ENCODE measurements at places on chromosomes 6 and 20. TPM values are rescaled to one million over a fixed set of nuclear protein-coding genes. Genes with fewer than 3 reads are reported as not detected.

Gene ID1
- 120 TPM for total RNA-seq

Gene OTOR
- not detected for total RNA-seq

GRCh38 chr6:56955171-56956155 lies 556 bp downstream of the BEND6 start:
- no peaks in the 10 kb centered on the region for H3K4me1 ChIP-seq
- peak overlapping the region; percentile 78 for H3K4me3 ChIP-seq
- peak overlapping the region; percentile 2 for H3K27ac ChIP-seq

Gene CLPSL2
- 1.4 TPM for total RNA-seq

DNA sequence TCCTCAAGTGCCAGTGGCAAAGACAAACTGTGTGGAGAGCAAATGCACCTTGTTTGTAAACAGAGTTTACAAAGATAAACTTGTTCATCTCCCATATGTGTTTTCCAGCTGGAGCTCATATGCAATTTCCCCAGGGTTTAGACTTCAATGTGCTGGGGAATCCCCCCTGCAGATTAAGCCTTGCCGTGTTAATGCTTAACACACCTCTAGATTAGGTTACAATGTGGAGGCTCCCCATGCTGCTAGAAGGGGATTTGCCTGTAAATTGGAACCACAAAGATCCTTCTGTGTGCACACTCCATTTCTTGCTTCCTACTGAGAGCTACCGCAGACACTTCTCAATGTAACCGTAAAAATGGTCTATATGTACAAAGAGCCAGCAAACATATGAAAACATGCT lies 263.1 kb downstream of the TBX18 start:
- H3K4me1 ChIP-seq, result peaks cover 3% of the 10 kb centered on the region
- H3K27ac ChIP-seq, result no peak overlapping the region
- DNase-seq, result no peak
- H3K36me3 ChIP-seq, result no peaks in the 10 kb centered on the region

GRCh38 chr6:37576336-37576737 lies 76.6 kb upstream of the CCDC167 start:
- no peaks in the 10 kb centered on the region for H3K27me3 ChIP-seq

GRCh38 chr6:2752477-2753109 lies 1.9 kb upstream of the MYLK4 start:
- H3K4me3 ChIP-seq, result no peak overlapping the region
- no peak overlapping the region for H3K27ac ChIP-seq
- no peaks in the 10 kb centered on the region for H3K27me3 ChIP-seq
- H3K36me3 ChIP-seq, result no peaks in the 10 kb centered on the region
- no peak for DNase-seq

DNA sequence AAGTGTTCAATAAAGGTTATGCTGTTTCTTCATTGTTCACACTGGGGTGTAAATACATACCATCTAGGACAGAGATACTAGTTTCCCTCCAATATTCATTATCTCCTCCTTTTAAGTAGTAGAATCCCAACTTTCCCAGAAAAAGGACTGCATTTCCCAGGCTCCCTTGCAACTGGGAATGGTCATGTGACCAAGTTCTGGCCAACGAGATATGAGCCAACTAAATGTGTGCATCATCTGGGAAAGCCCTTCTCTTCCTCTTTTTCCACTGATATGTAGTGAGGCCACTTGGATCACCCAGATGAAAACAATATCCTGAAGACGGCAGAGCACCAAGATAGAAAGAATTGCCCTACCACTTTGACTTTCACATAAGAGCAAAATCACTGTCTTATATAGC lies 97.9 kb upstream of the PTPRT start:
- DNase-seq, result no peak
- H3K36me3 ChIP-seq, result no peaks in the 10 kb centered on the region
- H3K27ac ChIP-seq, result no peak overlapping the region

Gene AVP
- not detected for total RNA-seq

DNA sequence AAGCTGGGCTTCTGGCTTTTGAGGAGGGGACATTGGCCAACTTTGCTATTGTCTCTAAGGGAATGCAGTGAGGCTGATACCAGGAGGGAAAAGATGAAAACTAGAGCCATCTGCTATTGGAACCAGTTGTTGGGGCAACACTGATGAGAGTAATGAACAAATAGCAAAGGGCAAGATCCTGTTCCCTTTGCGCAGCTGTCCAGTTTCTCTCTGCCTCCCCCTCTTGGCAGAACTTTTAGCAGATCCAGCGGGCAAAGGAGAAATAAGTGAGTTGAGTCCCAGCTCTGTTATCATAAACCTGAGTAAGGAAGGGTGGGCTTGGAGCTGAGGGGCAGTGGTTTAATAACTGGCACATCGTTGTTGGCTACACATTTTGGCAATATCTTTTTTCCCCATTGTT lies 126.8 kb downstream of the AKAP7 start:
- no peak for DNase-seq
- no peaks in the 10 kb centered on the region for H3K27me3 ChIP-seq
- no peak overlapping the region for H3K27ac ChIP-seq
- H3K36me3 ChIP-seq, result no peaks in the 10 kb centered on the region
